GM12864 (cell line): ENCODE measurements at places on chromosomes 7 and 10.
A peak's percentile ranks its signal among the peaks of the same experiment; 100 is the strongest.

GRCh38 chr7:19932549-19933249 lies 159.3 kb upstream of the TMEM196 start:
- DNase-seq, result no peak

DNA sequence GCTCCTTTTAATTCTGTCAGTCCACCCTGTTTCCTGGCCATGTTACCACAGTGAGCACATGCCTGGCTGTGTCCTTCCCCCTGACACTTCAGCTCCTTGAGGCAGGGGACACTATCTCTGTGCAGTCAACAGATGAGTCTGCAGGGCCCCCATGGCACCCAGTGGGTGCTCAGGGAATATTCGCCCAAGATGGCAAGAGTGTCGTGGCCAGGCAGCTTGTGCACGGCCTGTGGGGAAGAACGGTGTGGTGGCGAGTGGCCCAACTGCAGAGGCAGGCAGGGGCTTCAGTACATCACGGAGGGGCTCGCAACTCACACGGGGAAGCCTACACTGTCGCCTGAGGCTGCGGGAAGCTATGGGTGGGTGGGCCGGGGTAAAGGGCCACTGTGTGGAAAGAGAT lies 91.1 kb downstream of the TRRAP start:
- DNase-seq, result no peak

DNA sequence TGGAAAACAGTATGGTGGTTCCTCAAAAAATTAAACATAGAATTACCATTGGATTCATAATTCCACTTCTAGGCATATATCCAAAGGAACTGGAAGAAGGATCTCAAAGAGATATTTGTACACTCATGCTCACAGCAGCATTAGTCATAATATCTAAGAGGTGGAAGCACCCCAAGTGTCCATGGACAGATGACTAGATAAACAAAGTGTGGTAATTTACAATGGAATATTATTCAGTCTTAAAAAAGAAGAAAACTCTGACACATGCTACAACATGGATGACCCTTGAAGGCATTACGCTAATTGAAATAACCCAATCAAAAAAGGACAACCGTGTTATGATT lies 594.2 kb downstream of the KCNMA1 start:
- DNase-seq, result no peak

DNA sequence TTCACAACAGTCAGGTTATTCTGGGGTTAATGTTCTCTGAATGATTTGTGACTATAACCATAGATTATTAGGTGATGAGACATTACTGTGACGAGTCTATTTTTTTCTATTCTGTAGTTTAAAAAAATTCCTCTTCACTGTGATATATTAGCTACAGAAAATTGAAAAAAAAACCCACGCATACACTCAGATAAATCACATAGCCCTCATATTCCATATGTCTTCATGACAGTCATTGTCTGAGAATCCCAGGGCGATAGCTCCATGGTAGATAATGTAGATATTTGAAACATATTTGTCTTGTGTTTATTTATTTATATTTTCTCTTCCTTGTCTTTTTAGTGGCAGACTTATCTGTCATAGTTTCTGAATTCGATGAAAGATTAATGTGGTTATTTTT lies 110.0 kb downstream of the CAMK1D start:
- no peak for DNase-seq

DNA sequence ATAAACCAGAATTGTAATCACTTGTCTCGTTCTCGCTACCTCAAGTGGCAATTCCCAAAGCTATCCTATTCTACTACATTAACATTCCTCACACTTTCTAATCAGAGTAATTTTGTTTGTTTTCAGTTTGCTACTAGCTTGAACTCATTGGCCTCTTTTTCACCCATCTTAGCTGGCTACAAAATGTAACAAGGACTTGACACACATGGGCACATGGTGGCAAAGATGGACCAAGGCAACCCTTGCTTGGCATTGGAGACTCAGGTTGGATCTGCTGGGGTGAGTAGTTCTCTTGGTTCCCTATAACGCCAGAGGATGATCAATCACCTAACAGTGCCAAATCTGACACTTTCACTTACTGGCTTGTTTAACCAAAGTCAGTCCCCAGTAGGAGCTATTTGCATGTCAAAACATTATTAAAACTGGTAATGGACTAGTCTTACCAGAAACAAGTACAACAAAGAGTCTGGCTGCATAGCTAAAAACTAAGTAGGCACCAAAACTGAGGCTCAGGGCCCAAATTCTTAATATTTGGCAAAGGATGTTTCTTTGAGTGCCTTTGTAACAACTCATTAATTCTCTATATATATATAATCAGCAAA lies 1.9 kb downstream of the USP6NL start:
- peak; percentile 54 for DNase-seq

GRCh38 chr7:91107460-91107859 lies 156.8 kb upstream of the FZD1 start:
- no peak for DNase-seq

DNA sequence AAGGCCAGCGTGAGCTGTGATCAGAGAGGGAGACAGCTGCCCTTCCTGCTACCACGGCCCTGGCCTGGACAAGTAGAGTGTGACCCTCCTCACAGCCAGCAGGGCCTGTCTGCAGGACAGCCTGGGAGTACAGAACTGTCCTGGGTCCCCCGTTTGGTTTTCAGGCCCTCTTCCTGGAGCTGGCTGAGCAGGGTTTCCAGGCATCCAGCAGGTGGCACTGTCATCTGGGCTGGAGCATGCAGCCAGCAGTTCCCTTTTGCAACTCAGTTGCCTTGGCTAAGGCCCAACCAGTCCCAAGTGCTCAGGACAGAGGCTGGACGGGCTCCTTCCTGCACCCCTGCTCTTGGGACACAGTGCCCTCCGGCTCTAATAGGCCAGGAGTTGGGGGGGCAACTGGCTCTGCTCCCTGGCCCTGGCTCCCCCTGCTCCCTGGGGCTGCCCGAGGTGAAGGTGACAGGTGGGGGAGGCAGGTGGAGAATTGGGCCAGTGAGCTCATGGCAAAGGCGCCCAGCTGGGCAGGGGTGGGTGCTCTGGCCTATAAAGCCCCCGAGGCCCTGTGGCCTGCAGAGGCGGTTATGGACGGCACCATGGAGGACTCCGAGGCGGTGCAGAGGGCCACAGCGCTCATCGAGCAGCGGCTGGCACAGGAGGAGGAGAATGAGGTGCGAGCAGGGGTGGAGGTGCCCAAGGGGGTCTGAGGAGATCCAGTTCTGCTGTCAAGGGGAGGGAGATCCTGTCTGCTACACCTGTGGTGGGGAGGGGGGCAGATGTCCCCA lies at the start of gene ANKRD2:
TSS of gene ANKRD2 (plus strand) at position 566 of the 776 bp plus-strand sequence. CDS start at position 576, 10 bp downstream.
- peak; percentile 31 for DNase-seq

DNA sequence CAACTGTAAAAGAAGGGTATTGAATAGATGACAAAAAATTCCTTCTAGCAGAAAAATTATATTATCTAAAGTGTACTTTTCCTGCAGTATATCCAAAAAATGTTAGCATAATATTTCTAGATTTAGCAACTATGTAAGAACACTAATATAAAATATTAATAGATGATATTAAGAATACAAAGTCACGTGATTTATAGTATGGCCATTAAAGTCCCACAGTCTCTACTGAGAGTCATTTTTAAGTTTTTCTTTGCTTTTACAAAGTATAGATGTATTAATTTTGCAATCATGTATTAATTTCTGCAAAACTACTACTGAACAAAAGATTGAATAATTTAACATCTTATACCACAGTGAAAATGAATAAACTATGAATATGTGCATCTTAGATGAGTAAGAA lies 94.9 kb downstream of the ZWINT start:
- DNase-seq, result no peak

GRCh38 chr10:75176046-75176445 lies 34.5 kb upstream of the VDAC2 start:
- no peak for DNase-seq

DNA sequence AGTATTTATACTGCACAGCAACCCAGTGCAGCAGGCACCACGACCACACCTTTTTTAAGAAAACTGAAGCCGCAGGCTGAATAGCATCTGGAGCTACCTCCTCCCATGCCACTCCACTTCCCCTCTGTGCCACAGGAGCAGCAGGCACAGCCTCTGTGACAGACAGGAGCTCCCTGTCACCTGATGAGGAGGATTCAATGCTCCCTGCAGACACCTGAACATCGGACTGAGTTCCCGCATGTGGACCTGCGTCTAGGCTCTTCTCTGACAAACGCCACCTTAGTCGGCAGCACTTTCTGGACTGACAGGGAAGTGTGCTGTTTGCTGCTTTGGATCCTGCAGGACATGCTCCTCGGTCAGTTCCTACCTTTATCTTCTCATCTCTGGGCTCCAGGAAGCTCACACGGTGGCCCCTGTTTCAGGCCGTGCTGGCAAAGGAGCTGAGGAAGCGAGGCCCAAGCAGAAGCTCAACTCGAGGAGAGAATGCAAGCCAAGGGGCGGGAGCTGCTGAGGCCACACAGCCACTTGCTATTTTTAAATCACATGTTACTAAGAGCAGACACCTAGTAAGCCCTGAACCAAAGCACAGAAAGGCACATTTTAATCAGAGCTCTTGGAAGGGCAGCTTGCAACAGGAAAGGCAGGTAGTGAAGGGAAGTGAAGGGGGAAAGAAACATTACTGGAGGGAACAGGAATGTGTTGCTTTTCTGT lies 56.6 kb downstream of the VOPP1 start:
- peak; percentile 74 for DNase-seq

GRCh38 chr10:55369670-55370420 lies 568.8 kb upstream of the PCDH15 start:
- DNase-seq, result no peak

GRCh38 chr10:131448171-131448570 lies 136.7 kb upstream of the TCERG1L start:
- no peak for DNase-seq

DNA sequence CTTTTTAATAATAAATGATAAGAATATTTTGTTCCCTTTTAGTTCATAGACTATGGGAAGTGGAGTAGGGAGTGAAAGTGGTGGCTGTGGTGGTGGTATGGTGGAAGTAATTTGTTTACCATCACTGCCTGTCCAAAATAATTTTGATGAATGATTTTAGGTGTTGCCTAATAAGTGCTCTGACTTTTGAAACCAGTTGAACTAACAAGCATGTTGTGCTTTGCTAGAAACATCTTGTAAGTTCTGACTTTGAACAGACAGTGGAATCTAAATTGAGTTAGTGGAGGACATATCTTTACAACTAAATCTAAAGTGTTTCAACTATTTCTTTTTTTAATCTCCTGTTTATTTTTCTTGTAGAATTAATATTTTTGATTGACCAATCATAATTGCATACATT lies 49.7 kb downstream of the ZEB1 start:
- DNase-seq, result no peak

DNA sequence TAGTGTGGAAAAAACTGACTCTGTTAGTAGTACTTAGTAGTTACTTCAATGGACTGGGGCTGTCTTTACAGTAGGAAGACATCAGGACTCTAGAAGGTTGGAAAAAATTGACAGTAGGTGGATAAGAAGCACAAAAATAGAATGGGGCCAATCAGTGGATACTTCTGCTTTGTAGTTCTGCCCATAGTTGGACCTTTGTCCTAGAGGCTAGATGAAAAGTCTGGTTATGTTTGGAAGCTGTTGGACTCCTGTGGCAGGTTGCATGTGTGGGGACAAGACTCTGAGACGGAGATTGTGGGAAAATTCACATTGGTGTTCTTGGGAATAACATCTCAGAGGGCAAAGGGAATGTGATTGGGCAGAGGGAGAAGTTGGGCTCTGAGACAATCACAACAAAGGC lies 18.6 kb upstream of the KBTBD2 start:
- no peak for DNase-seq

GRCh38 chr7:115297656-115298055 lies 375.8 kb downstream of the MDFIC start:
- DNase-seq, result no peak

DNA sequence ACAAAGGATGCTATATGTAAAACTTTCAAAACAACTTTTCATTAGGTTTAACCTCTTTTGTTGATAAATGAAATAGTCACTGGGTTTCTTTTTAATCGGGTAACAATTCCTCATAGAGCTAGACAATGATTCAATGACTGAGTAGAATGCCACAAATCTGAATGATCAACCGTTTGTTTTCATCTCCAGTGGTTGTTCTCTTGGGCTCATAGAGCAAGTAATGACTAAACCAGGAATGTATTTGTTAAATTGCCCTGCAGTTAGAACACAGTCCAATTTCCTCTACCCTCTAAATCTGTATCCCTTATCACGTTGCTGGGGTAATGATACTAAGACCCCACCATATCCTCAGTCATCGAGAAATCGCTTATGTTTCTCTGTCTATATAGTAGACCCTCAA lies 40.0 kb downstream of the CNNM1 start:
- no peak for DNase-seq

- DNase-seq, result no peak
Observed at GRCh38 chr7:83908526-83908925, 259.6 kb upstream of the SEMA3E start.

DNA sequence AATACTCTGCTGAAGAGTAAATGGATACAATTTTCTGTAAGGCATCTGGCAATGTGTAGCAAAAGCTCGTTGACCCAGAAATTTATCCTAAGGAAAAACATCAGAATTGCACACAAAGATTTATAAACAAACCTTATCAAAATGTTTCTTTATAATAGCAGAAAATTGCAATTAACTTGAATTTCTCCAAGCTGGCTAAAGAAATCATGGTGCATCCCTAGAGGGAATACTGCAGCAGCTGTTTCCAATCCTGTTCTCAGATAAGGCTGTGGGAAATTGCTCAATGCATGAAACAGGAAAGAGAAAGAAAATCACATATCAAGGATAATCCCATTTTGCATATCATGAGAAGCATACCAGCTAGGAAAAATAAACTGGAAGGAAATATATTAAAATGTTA lies 18.7 kb downstream of the TACR2 start:
- no peak for DNase-seq

DNA sequence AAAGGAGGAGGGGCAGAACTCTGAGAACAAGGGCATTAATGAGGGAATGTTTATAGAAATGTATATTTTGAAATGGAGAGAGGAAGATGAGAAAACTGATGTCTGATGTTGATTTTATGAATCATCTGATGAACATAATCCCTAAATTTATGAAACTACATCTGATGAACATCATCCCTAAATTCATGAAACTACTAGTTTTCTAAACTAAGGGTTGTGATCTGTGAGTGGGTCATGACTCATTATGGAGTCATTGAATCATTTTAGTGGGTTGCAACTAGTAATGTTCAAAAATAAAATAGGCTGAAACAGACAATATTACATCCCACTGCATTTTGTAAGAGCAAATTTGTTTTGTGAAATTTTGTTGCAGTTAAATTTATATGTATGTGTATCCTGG lies 442.6 kb upstream of the TEX47 start:
- DNase-seq, result no peak

GRCh38 chr7:47337531-47337930 lies 244.4 kb downstream of the TNS3 start:
- no peak for DNase-seq

GRCh38 chr10:103849212-103849877 lies 6.0 kb downstream of the SH3PXD2A start:
- DNase-seq, result no peak
